H1 (cell line): ENCODE measurements at places on chromosomes 6 and 20. TPM values are rescaled to one million over a fixed set of nuclear protein-coding genes. Genes with fewer than 3 reads are reported as not detected.

ADA gene
- total RNA-seq: 19.5 and 19.9 TPM in 2 replicates

GRM4 gene
- total RNA-seq: 18.7 and 21.5 TPM in 2 replicates

DNA sequence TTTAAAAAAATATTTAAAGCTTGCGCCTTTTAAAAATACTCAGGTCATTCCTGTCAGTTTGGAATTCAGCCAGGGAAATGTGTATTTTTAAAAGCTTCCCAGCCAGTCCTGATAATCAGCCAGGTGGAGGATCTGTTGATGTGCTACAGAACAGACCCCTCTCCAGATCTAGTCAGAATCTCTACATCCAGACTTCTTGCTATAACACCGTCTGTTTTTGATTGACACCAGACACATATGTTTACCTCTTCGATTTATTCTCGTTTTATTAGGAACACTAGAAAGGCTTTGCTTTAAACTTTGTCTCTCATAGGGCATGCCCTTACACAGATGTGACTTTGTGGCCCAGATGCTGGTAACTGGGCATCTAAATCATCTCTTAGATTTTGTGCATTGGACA, 11.7 kb downstream of the PARD6B start:
- no peak for DNase-seq

DNA sequence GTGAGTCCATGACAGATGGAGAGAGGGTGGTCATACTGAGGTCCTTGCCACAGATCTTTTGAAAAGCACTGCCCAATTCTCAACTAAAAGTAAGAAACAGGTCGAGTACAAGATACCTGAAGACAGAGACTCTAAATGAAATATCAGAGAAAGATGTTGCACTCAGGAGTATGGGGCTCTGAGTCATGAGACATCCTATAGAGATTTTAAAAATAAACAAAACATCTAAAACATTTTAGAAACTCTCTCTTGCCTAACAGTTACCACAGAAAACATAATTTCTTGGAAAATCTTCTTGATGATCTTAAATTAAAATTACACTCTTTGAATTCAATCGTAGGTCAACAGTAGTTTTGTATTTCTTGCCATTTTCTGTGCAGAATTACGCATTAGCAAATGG, 348.9 kb upstream of the MARCKS start:
- DNase-seq: no peak

CLIC5 gene
- 0.15 TPM in 1 of 2 replicates, not detected in the other for total RNA-seq

GRCh38 chr6:32623693-32624092, 13.5 kb upstream of the HLA-DQA1 start:
- no peak for DNase-seq

MYBL2 gene
- total RNA-seq: 207 and 208 TPM in 2 replicates

- DNase-seq: no peak
Observed at GRCh38 chr6:144055121-144055931, 40.0 kb downstream of the SF3B5 start.
